OCI-LY7 (cell line): ENCODE measurements at places on chromosomes 1 and 21. TPM values are rescaled to one million over a fixed set of nuclear protein-coding genes. Genes with fewer than 3 reads are reported as not detected.
A peak's percentile ranks its signal among the peaks of the same experiment; 100 is the strongest.

GJA8 gene
- not detected in 2 replicates for total RNA-seq

SELP gene
- total RNA-seq, result not detected in 2 replicates

SPRR1A gene
- total RNA-seq, result not detected in 2 replicates

FCGR2B gene
- 1.9 and 4.8 TPM in 2 replicates for total RNA-seq

- no peak for DNase-seq
Measured at GRCh38 chr1:174659823-174660222, 212.1 kb downstream of the GPR52 start.

RGS13 gene
- 214 and 245 TPM in 2 replicates for total RNA-seq

DNA sequence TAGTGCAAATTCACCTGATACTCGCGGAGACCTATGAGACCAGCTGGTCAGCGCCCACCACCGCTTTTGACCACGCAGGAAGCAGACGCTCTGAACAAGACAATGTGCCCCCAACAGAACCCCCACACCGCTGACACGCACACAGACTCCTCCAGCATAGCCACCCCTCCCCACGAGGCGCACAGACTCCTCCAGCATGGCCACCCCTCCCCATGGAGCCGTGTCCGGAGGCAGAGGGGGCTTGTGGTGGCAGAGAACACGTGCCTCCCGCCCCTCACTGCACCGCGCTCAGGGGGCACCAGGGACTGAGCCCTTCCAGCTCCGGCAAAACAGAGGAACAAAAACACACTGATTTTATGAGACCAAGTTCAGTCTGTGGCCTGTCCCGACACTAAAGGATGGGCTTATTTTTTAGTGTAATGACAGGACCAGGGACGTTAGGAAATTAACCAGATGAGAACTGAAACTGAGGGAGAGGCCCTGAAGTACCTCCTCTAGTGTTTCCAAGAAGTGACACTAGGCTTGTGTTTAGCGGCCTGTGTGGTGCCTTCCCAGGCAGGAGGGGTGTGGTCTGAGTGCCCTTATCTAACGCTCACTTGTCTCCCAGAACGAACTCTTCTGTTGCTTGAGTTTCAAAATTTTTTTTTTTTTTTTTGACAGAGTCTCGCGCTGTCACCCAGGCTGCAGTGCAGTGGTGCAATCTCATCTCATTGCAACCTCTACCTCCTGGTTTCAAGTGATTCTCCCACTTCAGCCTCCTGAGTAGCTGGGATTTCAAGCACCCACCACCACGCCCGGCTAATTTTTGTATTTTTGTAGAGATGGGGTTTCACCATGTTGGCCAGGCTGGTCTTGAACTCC is 10.0 kb upstream of the AGPAT3 start:
- peak; percentile 58 for DNase-seq

- DNase-seq, result no peak
Measured at GRCh38 chr1:26215246-26215645, 18.8 kb upstream of the CEP85 start.

PRR9 gene
- not detected in 2 replicates for total RNA-seq

- no peak for DNase-seq
Measured at GRCh38 chr1:239387304-239388158, 1.2 kb downstream of the CHRM3 start.

DNA sequence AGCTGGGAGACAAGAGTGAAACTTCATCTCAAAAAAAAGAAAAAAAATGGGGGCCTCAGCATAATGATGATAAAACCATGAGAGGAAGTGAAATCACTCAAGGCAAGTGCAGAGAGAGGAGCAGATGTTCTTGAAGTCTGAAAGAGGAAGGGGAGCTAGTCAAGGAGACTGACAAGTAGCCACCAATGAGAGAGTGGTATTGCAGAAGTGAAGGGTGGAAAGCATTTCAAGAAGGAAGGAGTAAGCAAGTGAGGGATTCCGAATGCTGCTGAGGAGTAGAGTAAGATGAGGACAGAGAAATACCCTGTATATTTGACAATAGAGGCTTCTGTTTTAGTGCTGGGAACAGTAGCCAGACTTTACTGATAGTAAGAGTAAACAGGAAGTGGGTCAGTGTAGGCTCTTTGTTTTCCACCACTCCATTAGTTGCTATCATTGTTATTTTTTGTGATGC is 2.9 kb downstream of the TATDN3 start:
- DNase-seq, result peak; percentile 97

DNA sequence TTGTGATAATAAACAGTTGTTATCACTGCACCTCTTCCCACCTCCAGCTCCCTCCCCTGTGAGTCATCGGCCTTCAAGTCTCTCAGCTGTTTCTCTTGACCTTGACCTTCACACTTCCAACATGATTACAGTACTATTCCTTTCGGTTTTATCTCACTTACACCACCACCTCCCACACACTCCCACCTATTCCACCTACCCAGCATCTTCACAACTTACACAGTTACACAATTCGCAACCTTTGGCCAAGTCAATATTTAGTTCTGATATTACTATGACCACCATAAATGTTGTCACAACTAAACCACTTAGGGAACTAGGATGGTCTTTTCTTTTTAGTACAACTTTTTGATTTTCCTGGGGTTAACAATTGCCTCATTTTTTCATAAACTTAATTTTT is 60.2 kb downstream of the RIPK4 start:
- no peak for DNase-seq

S100PBP gene
- 135 and 136 TPM in 2 replicates for total RNA-seq

DNA sequence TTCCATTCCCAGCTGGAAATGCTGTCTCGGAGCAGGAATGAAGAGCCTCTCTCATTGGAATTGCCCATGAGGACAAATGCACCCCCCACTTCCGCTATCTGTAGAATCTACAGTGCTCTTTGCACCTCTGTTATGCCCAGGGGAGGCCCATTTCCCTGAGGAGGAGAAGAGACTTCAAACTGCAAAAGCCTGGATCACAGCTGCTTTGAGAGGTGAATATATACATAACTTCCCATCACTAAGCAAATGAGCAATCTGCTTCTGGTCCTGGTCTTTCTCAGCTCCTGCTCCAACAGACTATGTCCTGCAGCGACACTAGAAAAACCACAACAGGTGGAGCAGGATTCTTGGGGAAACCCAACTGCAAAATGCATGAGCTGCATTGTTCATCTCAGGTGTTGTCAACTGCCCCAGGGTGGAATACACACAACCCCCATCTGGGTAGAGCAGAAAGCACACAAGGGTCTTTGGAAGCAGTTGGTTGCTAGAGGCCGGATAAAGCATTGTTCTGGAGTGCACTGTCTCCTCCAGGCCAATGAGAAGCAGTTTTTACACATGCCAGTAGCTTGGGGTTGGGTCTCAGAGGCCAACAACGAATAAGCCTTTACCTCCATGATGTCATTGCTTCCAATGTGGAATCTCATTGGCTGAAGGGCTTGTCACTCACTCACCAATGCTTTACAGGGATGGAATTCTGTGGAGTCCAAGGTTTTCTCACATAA is 67.7 kb upstream of the RAB4A start:
- DNase-seq, result peak; percentile 31

DNA sequence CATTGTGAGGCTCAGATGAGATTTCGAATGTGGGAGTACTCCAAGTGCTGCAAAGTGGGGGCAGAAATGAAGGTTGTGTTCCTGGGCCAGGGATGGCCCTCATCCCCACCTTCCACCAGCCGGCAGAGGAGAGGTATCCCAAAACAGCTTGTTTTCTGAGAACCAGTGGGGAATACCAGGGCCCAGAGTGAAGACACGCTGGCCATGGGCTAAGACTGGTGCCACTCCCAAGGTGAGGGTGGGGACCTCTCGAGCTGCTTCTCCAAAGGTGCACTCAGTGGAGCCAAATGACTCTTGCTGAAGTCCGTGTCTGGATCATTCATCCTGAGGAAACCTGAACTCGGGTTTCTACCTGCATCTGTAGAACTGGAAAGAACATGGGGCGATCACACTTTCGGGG is 22.1 kb downstream of the KCNA2 start:
- DNase-seq, result no peak

GRCh38 chr1:180294711-180295110 is 64.6 kb downstream of the LHX4 start:
- no peak for DNase-seq

GCSAML gene
- total RNA-seq, result not detected in 2 replicates

DNA sequence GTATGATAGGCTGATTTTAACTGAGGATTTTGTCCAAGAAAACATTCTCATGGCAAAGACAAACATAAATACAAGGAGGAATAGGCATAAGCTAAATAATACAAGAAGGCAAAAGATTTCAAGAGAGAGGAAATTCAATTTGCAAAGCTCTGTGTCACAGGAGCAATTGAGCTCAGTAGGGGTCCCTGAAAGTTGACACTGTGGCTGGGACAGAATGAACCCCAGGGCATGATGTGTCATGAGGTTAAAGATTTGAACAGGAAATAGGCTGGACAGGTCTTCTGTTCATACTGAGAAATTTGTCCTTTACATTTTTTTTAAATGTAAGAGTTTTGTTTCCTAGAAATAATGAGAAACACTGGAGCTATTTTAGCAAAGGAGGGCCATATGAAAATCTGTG is 555.4 kb upstream of the NEGR1 start:
- no peak for DNase-seq
